ENCODE measurements at places on chromosomes 1 and 21.

GRCh38 chr1:172429331-172430127 is 9.0 kb downstream of the C1orf105 start:
- no peak for DNase-seq

- DNase-seq, result no peak
Observed at GRCh38 chr1:109980324-109981003, 4.1 kb upstream of the AHCYL1 start.

DNA sequence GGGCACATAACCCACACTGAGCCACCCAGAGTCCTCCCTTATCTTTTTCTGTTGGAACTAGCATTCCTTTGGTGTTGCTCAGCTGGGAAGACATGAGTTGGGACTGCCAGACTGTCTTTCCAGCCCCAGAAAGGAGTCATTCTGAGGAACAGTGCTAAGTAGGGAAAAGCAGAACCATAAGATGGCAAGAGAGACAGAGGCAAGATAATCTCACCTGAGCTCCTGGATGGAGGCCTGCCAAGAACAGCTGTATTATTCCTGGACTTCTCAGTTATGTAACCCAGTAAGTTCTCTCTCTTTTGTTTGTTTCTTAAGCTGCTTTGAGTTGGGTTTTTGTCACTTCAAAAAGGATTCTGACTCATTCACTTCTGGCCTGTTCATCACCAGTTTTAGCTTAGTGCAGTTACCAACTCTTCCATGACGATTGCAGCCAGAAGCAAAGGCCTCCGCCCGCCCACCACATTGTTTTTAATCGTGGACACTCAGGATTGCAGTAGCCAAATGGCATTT is 134.4 kb downstream of the OMA1 start:
- no peak for DNase-seq

- DNase-seq, result no peak
Observed at GRCh38 chr1:183180218-183180617, 5.8 kb upstream of the LAMC2 start.

DNA sequence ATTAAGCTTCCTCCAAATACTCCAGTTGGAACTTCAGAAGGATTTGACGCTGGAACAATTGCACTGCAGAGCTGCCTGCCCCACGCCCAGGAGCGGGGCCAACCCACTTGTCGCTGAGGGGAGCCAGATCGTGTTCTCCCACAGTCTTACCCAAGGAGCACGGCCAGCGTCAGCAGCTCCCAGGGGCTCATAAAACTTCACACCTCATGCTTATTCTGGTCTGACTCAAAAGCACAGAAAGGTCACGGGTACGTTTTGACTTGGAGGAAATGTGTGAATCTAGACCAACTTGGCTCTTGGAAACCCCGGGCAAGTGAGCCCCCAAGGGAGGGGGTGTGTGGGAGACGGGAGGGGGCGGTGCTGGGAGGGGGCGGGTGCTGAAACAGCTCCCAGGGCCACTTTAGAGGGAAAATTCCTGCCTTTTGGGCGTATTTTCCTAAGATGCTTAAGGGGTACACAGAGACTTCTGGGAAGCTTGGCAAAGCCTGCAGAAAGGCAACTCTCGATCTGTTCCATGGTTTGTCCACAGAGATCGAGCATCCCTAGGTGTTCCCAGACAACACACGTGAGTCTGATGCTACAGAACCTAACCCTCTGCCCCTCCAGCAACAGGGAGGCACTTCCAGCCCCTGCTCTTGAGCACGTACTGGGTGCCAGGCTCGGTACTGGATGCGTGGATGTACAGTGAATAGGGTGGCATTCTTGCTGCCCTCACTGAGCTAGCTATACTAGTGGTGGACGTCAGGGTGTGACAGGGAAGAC is 98.9 kb downstream of the DHRS3 start:
- DNase-seq, result no peak

GRCh38 chr1:56494306-56494705 is 85.1 kb downstream of the PLPP3 start:
- DNase-seq, result no peak

DNA sequence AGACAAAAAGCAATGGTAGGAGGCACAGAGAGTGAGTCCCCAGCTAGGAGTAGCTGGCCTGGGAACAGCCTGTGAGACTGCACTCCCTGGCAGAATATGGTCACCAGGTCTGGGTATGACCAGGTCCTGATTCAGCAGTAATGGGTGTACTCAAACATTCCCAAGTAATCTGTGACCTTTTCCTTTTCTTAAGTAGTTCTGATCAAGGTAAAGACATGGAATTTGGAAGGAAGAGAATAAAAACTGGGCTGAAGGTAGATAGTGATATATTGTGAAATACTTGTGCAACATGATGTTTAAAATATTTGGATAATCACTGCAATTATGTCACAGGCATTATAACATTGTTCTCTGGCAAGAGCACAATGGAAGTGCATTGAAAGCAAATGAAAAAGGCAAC is 147.2 kb upstream of the DPYD start:
- no peak for DNase-seq

- DNase-seq, result no peak
Observed at GRCh38 chr1:44501047-44501890, 96.2 kb downstream of the RNF220 start.
